ENCODE measurements at places on chromosomes 3 and 15. TPM values are rescaled to one million over a fixed set of nuclear protein-coding genes. Genes with fewer than 3 reads are reported as not detected.

- DNase-seq = no peak
Measured at GRCh38 chr15:99998661-99999101, 265.4 kb upstream of the LYSMD4 start.

DNA sequence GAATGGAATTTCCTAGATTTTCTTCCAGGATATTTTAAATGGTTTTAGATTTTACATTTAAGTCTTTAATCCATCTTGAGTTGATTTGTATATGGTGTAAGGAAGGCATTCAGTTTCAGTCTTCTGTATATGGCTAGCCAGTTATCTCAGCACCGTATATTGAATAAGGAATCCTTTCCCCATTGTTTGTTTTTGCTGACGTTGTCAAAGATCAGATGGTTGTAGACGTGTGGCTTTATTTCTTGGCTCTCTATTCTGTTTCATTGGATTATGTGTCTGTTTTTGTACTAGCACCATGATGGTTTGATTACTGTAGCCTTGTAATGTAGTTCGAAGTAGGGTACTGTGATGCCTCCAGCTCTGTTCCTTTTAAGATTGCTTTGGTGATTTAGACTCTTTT, 325.7 kb upstream of the EPHA6 start:
- no peak for DNase-seq

DNA sequence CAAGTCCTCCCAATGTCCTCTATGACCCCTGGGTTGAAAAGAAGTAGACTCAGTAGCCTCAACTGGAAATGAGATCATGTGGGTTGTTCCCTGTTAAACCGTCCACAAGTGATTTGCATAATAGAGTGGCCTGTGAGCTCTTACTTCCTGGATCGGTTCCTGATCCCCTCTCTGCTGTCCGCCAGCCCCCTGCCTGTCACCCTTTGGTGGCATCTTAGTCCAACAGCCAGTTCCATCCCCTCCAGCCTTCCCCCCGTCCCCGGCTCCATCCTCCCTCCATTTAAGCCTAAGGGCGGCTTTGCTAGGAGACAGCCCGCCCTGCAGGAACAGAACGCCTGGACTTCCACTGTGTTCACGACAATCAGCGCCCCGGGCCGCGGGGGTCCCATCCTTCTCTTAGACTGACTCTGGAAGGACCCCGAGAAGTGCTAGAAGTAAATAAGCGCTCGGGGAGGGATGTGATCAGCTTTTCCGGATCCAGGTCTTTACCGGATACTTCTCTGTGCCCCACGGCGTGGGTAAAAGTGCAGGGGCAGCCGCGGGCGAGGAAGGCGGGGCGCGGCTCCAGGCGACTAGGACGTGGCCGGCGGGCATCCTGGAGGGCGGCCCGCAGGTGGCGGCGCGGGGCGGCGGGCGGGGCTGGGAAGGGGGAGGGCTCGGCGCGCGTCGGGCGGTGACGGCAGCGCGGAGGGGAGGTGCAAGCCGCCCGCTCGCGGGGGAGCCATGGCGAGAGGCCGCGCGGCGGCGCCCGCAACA, 51.2 kb upstream of the ULK4 start:
- DNase-seq = no peak

GRCh38 chr3:25493246-25493645, 65.2 kb downstream of the RARB start:
- no peak for DNase-seq

TRAT1 gene
- polyA plus RNA-seq = not detected

All from AG04450 (cell line).